ENCODE measurements at places on chromosomes 1 and 21. TPM values are rescaled to one million over a fixed set of nuclear protein-coding genes. Genes with fewer than 3 reads are reported as not detected.

The AMPD1 gene
- not detected for total RNA-seq

The NTNG1 gene
- not detected for total RNA-seq

DNA sequence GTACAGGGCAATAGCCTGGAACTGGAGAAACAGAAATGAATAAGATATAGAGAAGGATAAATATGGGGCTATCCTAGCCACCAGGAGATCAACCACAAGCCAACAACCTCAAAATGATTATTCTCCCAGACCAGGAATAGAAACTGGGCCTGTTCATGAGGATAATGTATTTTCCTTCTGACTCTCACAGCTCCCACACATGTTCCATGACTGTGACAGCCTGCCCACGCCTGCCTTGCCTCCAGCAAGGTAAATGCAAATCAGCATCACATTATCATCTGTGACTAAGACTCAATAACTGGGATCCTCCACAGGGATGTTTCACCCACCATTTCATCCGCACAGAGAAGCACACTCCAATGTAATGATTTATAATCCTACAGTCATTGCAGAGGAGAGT lies 3.3 kb downstream of the ENSA start:
- no peak overlapping the region for H3K27ac ChIP-seq
- H3K4me1 ChIP-seq = peaks cover 11% of the 10 kb centered on the region
- H3K36me3 ChIP-seq = peaks cover 62% of the 10 kb centered on the region
- H3K27me3 ChIP-seq = no peaks in the 10 kb centered on the region
- DNase-seq = no peak

DNA sequence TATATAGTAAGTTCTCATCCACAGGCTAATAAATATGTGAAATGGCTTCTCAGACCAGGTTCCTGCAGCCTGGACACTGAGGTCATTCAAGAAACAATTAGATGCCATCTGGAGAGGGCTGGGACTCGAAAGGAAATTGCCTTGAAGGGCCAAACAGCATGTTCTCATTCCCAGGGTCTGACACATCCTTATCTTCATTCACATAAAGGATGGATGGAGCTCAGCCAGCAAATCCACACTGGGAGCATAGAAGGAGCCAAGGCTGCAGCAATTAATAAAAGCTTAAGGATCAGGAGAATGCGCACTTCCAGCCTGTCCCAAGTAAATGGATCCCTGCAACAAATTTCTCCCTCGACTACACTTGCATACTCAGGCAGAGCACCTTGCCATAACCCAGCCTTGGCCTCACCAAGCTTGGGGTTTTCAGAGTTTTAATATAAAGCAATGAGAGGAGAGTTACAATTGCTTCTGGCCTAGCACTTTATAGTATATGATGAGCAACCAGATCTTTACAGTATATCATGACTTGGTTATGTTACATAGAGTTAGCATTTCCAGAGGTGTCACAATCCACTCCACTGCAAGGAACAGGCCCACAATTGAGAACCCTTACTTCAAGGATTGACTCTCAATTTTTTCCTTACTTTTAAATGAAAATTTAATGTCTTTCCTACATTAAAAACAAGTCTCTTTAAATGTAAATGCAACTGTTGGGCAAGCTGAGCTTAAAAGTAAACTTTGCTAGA lies 55.9 kb downstream of the BCAR3 start:
- peaks cover 80% of the 10 kb centered on the region for H3K4me1 ChIP-seq
- H3K27me3 ChIP-seq = no peaks in the 10 kb centered on the region
- peak; percentile 82 for DNase-seq
- H3K27ac ChIP-seq = peak overlapping the region; percentile 73
- peaks cover 48% of the 10 kb centered on the region for H3K36me3 ChIP-seq

DNA sequence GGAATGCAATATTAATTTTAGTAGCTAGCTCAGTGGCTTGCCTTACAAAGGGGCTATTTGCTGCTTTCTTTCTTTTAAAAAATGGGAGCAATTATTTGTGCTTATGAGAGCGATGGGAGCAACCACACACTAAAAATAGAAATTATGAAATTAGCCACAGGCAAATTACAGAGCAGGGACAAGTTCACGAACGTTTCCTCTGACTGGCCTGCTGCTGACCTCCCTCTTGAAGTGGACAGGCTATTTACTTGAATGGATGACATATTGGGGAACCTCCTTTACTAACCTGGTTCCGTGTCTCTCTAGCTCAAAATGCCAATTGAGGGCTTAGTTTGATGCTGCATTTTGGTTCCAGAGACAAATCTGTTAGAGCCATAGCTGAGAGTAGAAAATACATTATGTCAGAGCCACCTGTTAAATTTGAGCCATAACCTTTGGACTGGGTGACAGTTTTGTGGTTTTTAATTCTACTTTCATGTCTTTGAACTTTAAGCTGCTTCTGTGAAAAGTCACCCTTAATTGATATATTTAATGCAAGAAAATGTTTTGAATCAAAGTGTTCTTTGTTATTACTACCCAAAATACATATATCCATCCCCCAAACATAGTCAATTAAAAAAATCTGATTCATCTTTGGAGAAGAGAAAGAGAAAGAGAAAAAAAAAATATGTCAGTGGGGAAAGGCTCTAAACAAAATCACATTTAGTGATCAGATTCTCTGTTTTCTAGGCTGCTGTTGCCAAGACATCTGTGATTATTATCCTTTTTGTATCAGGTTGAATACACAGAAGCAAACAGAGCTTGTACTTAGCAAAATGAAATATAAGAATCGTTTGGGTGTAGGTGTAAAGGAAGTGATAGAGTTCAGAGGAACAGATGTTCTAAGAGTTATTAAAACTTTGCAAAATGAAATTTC lies 351.9 kb downstream of the ADGRL2 start:
- no peak for DNase-seq
- no peaks in the 10 kb centered on the region for H3K36me3 ChIP-seq
- H3K27ac ChIP-seq = no peak overlapping the region
- no peak overlapping the region for H3K4me3 ChIP-seq
- H3K4me1 ChIP-seq = no peaks in the 10 kb centered on the region
- H3K27me3 ChIP-seq = no peaks in the 10 kb centered on the region

- no peaks in the 10 kb centered on the region for H3K36me3 ChIP-seq
- no peaks in the 10 kb centered on the region for H3K4me1 ChIP-seq
- DNase-seq = no peak
- no peak overlapping the region for H3K27ac ChIP-seq
- H3K4me3 ChIP-seq = no peak overlapping the region
Observed at GRCh38 chr21:40729761-40730425, 117.1 kb downstream of the DSCAM start.

DNA sequence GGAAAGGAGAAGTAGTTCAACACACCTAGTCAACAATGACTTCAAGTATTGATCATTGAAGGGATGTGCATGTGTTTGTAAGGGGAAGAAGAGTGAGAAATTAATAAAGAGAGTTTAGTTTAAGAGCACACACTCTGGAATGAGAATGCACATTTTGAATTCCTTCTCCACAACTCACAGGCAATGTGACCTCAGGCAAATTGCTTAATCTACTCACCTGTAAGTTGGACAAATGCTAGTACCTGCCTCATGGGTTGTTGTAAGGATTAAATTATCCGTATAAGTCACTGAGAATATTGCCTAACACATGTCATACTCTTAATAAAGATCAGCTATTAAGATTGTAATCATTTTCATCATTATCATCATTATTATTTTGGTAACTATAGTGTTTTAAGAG lies 204.0 kb upstream of the NFIA start:
- H3K4me3 ChIP-seq = no peak overlapping the region
- no peak for DNase-seq
- H3K36me3 ChIP-seq = no peaks in the 10 kb centered on the region
- no peaks in the 10 kb centered on the region for H3K4me1 ChIP-seq
- H3K27ac ChIP-seq = no peak overlapping the region

DNA sequence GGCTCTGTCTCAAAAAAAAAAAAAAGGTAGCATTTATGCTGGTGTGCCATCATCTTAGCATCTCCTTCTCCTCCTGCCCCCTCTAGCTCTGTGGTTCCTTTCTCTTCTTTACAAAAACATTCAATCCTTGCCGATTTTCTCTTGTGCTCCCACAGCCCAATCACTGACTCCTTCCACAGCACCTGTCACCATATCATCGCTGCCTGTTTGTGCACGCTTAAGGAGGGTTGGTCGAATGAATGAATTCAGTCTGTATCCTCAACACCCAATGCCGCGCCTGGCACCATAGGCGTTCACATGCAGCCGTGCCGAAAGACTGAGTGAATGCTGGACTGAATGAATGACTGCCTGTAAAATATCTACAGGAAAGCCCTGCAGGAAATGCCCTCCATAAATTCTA lies 7.9 kb downstream of the RNU5D-1 start:
- H3K27ac ChIP-seq = no peak overlapping the region
- no peak for DNase-seq
- H3K36me3 ChIP-seq = no peaks in the 10 kb centered on the region

GRCh38 chr1:198865319-198865718 lies 226.5 kb downstream of the PTPRC start:
- H3K4me1 ChIP-seq = no peaks in the 10 kb centered on the region
- H3K27me3 ChIP-seq = no peaks in the 10 kb centered on the region
- no peak for DNase-seq

GRCh38 chr1:26276432-26276838 lies 3.5 kb upstream of the SH3BGRL3 start:
- peaks cover 70% of the 10 kb centered on the region for H3K4me1 ChIP-seq
- no peaks in the 10 kb centered on the region for H3K27me3 ChIP-seq
- peak overlapping the region; percentile 59 for H3K27ac ChIP-seq
- DNase-seq = no peak

The SYT14 gene
- total RNA-seq = 1.00 TPM

The CFAP45 gene
- not detected for total RNA-seq

The FAM72C gene
- total RNA-seq = 3.7 TPM

GRCh38 chr1:42141978-42142377 lies 11.2 kb upstream of the GUCA2B start:
- H3K4me3 ChIP-seq = no peak overlapping the region
- H3K36me3 ChIP-seq = no peaks in the 10 kb centered on the region
- H3K27ac ChIP-seq = no peak overlapping the region
- H3K27me3 ChIP-seq = peaks cover 34% of the 10 kb centered on the region
- H3K4me1 ChIP-seq = no peaks in the 10 kb centered on the region

GRCh38 chr21:28991861-28992525 lies 684 bp downstream of the LTN1 start:
- H3K36me3 ChIP-seq = 0 out of 2 replicates have a peak, but pooled peaks cover 2% of the 10 kb centered on the region
- no peaks in the 10 kb centered on the region for H3K27me3 ChIP-seq
- H3K27ac ChIP-seq = peak overlapping the region; percentile 51
- DNase-seq = no peak

GRCh38 chr1:222171005-222171404 lies 376.9 kb downstream of the HHIPL2 start:
- H3K27me3 ChIP-seq = no peaks in the 10 kb centered on the region
- H3K4me1 ChIP-seq = peaks cover 7% of the 10 kb centered on the region
- H3K36me3 ChIP-seq = no peaks in the 10 kb centered on the region
- H3K27ac ChIP-seq = no peak overlapping the region
- H3K4me3 ChIP-seq = no peak overlapping the region
- no peak for DNase-seq

Measured in SJSA1 (cell line).